ENCODE measurements at places on chromosomes 7 and 10.

DNA sequence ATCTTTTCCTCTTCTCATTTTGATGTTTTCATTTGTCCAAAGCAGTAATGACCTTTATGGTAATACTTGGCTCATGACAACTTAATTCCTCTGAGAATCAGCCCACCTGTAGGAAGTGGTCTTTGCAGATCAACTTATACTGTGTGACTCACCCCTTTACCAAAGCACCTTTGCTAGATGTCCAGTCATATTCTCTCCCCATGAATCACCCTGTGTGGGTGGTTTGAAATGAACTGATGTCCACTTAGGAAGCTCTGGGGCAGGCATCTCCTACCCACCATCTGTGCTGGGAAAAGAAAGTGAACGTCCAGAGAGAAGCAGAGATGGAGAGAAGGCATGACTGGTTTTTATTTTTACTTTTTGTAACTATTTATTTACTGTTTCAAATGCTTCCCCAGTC is 410.3 kb downstream of the KIF20B start:
- DNase-seq = no peak

DNA sequence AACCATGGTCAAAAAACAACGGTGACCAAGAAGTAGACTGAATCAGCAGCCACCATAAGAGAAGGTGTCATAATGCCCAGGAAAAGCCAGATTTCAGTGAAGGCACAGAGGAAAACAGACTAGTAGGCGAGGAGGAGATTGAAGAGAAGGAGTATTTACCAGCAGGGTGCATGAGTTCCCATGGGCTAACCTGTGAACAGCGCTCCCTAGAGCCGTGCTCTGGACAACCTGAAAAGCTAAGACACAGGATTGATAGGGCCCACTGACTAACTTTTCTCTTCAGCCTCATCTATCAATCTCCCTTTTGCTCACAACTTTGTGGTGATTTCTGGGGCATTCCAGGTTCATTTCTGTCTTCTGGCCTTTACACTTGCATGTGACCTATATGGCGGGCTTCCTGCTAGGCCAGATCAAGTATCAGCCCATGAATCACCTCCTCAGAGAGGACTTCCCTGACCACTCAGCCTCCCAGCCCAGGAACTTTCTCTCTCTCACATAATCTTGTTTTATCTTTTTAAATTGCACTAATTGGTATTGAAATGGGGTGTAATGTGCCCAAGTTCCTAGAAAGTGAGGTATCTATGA is 12.8 kb downstream of the ANKRD22 start:
- no peak for DNase-seq

DNA sequence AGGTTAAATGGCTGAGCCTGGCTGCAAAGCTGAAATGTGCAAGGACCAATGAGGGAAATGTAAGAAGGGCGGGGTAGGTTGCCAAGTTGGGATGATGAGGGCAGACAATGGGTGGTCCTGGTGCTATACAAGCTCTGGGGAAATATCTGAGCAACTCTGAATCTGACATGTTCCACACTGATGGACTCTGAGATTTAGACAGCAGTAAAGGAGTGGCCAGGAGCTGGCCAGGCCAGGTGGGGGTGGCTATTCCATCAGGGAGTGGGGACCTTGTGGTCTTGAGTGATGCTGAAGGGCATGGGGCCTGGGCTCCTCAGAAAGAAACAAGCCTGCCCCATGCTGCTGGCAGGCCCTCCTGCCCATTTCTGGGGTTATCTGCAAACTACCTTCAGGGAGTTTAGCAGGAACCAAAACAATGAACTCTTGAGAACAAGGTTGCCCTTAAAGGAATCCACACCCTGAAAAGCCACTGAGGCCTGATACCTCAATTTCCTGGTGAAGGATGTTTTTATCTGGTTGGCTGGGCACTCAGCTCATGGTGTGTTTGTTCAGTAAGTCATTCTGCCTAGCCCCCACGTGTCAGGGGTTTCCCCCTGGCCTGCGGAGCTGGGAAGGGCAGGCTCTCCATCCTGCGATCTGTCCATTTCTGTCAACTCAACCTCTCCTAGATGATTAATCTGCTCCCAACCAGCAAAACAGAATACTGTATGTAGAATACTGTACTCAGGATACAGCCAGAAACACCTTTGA is 143.3 kb upstream of the TNS3 start:
- no peak for DNase-seq

DNA sequence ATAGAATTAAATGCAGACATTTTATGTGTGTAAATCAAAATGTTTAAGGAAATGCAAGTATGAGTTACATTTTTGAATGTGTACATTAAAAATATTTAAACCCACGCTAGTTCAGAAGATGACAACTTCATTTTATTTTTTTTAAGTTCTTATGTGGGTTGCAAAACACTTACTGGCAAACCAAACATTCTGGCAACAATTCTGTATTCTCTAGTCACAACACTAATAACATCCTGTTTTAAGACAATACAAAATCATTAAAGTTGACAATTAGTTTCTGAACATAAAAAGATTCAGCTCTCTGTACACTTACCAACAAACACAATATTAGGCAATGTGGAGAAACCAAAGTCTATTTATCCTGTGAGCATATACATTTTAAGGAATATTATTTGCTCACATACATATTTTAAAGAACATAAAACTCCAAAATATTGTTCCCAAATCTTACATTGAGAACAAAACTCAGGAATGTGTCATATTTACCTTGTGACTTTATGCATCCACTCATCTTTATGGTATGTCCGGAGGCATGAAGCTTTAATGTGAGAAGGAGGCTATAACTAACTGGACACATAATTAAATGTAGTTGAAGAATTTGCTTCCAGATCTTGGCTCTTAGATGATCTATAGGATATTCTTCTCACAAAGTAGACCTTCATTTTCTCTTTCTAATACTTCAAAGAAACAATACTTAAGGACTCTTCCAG is 134.7 kb downstream of the DGKB start:
- no peak for DNase-seq

GRCh38 chr7:151142686-151143040 is 24.8 kb downstream of the GBX1 start:
- no peak for DNase-seq

GRCh38 chr7:90595342-90595800 is 750 bp upstream of the CDK14 start:
- DNase-seq = no peak

- DNase-seq = no peak
These were observed 71.8 kb downstream of the MALRD1 start for GRCh38 chr10:19120381-19120908.

DNA sequence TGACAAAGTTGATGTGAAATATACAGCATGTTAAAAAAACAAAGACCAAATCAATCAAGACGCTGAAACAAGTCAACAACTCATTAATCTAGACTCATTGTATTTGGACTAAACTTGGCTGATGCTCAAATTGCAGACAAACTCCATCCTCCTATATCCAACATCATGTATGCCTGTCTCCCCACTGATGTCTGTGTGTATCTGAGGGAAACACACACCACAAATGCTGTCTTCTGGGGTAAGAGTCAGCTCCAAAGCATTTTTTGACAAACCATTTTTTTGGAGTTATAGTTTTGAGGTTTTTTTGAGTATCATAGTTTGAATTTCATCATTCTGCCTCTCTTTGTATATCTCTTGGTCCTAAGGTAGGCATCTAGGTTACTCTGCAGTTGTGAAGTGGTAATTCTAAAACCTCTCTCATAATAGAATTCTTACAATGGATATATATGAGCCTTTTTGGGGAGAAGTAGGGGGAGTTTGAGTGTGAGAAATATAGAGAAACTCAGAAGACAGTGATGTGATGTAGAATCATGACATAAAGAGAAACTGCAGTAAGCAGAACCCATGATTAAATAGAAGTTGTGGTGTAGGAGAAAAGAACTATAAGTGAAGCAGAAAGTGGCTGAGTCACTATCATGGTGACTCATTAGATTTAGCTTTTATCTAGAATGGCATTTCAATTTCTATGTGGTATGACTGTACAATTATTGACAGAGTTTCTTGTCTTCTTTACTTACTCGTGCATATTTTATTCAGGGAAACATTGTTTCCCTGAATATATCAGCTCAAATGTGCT is 1531.1 kb upstream of the LRRTM3 start:
- no peak for DNase-seq

DNA sequence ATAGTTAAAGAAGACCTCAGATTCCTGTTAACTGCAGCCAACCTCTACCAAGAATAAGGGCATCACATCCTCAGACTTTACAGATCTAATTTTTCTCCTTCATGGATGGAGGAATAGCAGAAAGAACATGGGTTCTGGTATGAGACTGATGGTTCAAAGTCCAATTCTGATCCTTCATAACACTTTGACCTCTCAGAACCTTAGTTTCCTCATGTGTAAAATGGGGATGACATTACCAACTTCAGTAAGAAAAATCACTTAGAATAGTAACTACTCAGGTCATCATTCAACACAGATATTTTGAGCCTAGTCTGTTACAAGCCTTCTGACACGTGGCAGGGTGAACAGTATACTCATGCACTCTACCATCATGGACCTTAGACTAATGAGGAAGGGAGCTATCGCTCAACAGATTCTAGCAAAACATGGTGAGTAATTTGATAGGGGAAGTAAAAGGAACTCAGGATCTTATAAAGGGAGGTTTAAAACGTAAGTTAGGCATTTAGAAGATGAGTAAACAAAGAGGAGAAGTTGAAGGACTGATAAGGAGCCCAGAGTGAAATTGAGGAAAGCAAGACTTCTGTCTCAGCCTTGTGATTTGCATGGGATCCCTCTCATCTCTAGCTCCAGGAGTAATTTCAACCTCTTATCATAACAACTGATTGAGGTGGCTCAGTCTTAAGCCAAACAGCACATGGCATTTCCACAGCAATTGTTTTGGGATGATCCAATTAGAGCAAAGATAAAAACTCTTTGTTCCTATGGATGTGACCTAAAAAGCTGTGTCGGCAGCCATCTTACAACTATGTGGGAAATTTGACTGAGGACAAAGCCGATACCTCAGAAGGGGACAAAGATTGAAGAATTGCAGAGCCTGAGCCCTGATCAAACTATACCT is 69.2 kb upstream of the TCF7L2 start:
- DNase-seq = no peak

- no peak for DNase-seq
These were observed 103.0 kb downstream of the JAZF1 start for GRCh38 chr7:28077616-28078015.

Data from CD4-positive, alpha-beta T cell treated with Interleukin-17A for 1 hour (primary cell).